ENCODE measurements at places on chromosomes 12 and 14.
A peak's percentile ranks its signal among the peaks of the same experiment; 100 is the strongest.

DNA sequence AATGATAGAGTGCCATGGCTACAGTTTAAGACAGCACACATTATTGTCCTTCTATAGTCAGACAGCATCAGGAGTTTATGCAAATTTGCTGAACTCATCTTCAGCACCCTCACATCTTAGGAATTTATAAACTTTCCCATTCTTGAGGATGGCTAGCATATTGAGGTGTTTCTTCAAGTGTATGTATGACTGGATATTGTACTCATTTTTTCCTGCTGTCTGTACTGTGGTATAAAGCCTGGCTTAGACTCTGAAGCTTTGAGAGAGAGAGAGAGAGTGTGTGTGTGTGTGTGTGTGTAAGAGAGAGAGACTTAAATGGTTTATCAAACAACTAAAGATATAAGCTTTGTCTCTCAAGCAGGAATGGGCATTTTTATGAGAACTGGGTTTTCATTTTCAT, 161.6 kb downstream of the PIK3C2G start:
- DNase-seq = no peak

GRCh38 chr14:32738206-32738871, 200.3 kb upstream of the NPAS3 start:
- no peak for DNase-seq

- peak; percentile 73 for DNase-seq
Measured at GRCh38 chr14:101230161-101230850, 326.8 kb upstream of the RTL1 start.

DNA sequence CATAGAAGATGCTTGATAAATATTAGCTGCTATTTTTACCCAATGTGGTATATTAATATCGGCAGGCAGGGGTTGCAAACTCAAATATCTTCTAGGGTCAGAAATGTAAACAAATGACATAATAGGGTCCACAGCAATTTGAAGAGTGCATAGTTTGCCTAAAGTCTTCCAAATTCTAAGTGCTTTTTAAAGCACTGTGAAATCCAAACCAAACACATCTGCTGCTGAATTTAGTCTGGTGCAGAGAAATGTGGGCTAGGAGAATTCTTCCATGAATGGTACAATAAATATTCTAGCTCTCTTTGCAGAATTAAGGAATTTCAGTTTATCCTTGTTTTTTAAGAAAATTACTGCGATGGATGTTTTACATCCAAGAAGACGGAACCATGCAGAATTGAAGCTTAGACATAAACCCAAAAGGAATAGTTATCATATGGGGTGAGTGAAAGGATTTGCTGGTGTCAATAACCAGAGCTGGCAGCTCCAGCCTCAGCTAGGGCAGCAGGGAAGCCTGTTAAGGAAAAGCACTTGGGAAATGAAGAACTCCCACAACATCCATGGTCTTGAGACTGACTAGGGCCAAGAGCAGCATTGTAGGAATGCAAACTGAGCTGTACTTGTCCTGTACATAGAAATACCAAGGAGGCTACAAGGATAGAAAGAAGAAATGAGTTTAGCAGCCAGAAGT, 65.5 kb downstream of the PTPRR start:
- DNase-seq = no peak
